GM19239 (cell line): ENCODE measurements at places on chromosomes 12 and 14.

DNA sequence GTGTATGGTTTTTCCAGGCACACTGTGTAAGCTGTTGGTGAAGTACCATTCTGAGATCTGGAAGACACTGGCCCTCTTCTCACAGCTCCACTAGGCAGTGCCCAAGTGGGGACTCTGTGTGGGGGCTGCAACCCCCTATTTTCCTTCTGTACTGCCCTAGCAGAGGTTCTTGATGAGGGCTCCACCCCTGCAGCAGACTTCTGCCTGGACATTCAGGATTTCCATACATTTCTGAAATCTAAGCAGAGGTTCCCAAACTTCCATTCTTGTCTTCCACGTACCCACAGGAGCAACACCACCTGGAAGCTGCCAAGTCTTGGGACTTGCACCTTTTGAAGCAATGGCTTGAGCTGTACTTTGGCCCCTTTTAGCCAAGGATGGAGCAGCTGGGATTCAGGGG lies 85.2 kb upstream of the PRMT8 start:
- no peak for DNase-seq

DNA sequence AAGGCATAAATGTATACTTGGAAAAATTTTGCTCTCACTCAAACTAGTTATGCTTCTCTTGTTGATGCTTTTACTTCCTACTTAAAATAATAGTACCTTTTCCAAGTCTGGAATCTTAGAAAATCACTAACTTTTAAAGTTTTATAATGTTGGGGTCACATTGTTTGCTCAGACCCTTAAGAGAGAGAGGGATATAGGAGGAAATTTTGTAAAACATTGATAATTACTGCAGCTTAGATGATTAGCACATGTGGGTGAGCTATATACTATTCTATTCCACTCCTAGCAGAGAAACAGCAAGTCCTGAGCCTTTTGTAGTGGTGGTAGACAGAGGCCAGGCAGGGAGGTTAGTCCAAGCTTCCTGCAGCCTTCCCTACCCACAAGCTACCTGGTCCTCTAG lies 13.4 kb downstream of the EID3 start:
- DNase-seq: no peak

DNA sequence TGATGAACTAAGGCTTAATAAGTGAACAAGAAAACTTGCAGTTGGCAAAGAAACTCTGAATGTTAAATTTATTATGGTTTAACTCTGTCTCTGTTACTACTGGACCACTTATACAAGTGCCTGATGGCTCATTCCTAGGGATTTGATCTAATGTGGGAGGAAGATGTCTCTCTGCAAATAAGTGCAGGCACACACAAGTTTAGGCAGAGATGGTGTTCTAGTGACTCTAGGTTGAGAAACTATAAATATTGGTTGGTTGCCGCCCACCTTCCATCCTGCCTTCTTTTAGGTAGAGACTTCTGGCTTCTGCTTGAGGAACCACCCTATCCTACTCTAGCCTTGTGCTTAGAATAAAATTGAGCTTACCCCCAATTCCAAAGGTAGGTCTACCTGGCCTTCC lies 256.2 kb downstream of the PAWR start:
- no peak for DNase-seq

DNA sequence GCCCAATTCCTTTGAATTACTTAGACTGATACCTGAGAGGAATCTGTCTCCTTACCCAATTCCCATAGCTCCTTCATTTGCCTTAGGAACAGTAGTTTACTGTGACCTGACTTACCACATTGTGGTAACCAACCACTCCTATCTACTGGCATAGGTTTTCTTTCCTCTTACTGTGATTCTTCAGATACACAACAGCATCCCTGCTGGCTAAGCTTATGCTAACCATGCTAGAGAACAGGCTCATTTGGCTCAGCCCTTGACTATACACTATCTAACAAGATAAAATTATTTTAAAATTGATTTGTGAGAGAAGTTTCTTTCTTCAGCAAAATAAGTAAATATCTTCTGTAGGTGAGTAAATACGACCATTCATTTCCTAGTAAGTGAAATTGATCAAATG lies 320.4 kb upstream of the DDHD1 start:
- no peak for DNase-seq

DNA sequence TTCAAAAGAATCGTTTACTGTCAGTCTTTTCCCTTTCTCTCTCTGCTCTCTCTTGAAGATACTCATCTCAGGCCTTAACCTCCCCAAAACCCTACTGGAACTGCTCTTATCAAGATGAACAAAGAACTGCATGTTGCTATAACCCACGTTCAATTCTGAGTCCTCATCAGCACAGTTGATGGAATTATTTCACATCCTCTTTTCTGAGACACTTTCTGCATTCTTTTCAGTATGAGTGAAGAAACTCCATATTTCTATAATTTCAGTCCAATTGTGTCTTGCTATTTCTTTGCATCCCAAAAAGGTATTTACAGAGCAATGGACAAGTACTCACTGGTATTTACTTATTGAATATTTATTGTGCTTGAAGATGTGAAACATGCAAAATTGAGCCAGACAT lies 160.1 kb upstream of the CPNE8 start:
- no peak for DNase-seq

DNA sequence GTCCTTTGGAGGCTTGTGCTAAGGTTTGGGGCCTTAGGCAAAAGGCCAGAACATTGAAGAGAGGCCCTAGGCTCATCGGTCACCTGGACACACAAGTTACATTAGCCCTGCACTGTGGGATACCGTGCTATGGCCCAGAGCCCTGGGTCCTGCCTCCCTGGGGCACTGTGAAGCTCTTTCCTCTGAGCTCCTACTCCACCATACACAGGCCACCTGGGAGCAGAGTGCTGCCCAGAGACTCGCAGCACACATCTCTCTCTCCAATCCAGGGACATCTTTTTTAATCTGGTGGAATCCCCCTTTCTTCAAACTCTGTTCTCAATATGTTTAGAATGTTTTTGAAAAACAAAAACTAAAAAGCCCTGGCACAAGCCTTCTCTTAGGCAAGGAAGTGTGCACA lies 314.2 kb upstream of the RGS6 start:
- no peak for DNase-seq

- no peak for DNase-seq
Measured at GRCh38 chr12:44143175-44143574, 307.3 kb downstream of the TMEM117 start.

- no peak for DNase-seq
Measured at GRCh38 chr12:52515319-52515646, 4.9 kb downstream of the KRT5 start.

GRCh38 chr12:82942521-82942920 lies 255.8 kb downstream of the TMTC2 start:
- no peak for DNase-seq

GRCh38 chr12:67695974-67696373 lies 47.4 kb downstream of the DYRK2 start:
- no peak for DNase-seq

GRCh38 chr14:33561488-33562175 lies 389.2 kb downstream of the EGLN3 start:
- DNase-seq: no peak

- no peak for DNase-seq
Measured at GRCh38 chr14:89586258-89587135, 169.5 kb upstream of the FOXN3 start.

- no peak for DNase-seq
Measured at GRCh38 chr12:63916561-63917476, 72.3 kb downstream of the SRGAP1 start.

- no peak for DNase-seq
Measured at GRCh38 chr14:100772607-100773165, 46.0 kb downstream of the DLK1 start.
